Aorta (tissue), 5 donors: ENCODE measurements at places on chromosomes 11 and 22. TPM values are rescaled to one million over a fixed set of nuclear protein-coding genes. Genes with fewer than 3 reads are reported as not detected.

DNA sequence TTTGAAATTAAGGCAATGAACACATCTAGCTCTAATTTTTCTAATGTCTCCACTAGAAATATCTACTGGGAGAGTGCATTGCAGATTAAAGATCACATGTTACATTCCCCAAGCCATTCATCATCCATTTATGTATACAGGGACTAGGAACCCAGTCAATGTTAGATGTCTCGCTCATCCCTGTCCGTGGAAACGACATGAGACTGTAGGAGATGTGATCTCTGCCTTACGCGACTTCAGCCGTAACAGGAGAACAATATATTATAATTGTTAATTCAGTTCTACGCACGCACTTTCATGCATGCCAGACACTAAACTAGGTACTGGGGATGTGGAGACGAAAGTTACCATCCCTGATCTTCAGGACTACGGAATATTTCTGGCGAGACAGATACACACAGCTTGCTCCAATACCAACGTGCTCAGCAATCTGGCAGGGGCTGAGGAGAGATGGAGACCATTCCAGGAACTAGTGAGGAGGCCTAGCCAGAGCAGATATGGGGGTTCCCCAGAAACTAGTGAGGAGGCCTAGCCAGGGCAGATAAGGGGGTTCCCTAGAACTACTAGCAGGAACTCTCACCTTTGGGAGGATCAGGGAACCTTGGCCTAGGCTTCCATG is 706 bp downstream of the DCPS start:
- H3K27me3 ChIP-seq: no peaks in the 10 kb centered on the region
- H3K27ac ChIP-seq: no peak overlapping the region
- DNase-seq: no peak
- no peaks in the 10 kb centered on the region for H3K4me1 ChIP-seq
- no peaks in the 10 kb centered on the region for H3K36me3 ChIP-seq
- peak overlapping the region; percentile 10 for H3K4me3 ChIP-seq

- no peaks in the 10 kb centered on the region for H3K27me3 ChIP-seq
- DNase-seq: peak; percentile 89
- no peak overlapping the region for H3K27ac ChIP-seq
- no peaks in the 10 kb centered on the region for H3K4me1 ChIP-seq
Observed at GRCh38 chr22:23128269-23129108, 13.3 kb downstream of the RSPH14 start.

GRCh38 chr22:21646608-21647590 is 4.8 kb downstream of the SDF2L1 start:
- no peak overlapping the region for H3K4me3 ChIP-seq
- H3K4me1 ChIP-seq: no peaks in the 10 kb centered on the region
- no peaks in the 10 kb centered on the region for H3K27me3 ChIP-seq
- DNase-seq: no peak

DNA sequence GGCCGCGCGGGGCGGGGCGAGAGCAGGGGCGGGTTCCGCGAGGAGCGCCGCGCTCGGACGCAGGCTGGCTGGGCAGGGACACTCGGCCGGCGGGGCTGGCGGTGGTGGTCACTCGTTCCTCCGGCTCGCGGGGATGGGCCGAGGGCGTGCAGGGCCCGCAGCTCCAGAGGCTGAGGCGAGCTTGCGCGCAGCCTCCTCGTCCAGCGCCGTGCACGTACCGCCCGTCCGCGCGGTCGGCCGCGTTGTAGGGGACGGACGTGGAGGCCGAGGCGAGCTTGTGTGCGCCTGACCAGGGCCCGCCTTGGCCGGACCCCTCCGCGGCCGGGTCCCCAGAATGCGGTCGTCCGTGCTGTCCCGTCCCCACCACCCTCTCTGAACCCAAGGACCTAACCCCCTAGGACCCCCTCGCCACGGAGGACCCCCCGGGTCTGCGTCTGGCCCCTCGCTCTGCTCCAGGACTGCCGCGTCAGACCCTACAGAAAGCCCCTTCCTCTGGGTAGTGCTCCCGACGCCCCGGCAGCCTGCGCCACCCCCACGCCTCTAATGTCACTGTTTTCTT is 569 bp upstream of the YPEL1 start:
- no peaks in the 10 kb centered on the region for H3K27me3 ChIP-seq
- peak overlapping the region; percentile 13 for H3K27ac ChIP-seq
- H3K36me3 ChIP-seq: no peaks in the 10 kb centered on the region
- peak overlapping the region; percentile 33 for H3K4me3 ChIP-seq
- DNase-seq: no peak

GRCh38 chr11:92357344-92357743 is 132.7 kb downstream of the FAT3 start:
- no peak overlapping the region for H3K27ac ChIP-seq
- DNase-seq: no peak
- no peaks in the 10 kb centered on the region for H3K4me1 ChIP-seq
- no peak overlapping the region for H3K4me3 ChIP-seq
- no peaks in the 10 kb centered on the region for H3K36me3 ChIP-seq

GRCh38 chr11:73239571-73240189 is 21.6 kb downstream of the P2RY2 start:
- no peak for DNase-seq
- no peaks in the 10 kb centered on the region for H3K4me1 ChIP-seq
- H3K4me3 ChIP-seq: no peak overlapping the region

DNA sequence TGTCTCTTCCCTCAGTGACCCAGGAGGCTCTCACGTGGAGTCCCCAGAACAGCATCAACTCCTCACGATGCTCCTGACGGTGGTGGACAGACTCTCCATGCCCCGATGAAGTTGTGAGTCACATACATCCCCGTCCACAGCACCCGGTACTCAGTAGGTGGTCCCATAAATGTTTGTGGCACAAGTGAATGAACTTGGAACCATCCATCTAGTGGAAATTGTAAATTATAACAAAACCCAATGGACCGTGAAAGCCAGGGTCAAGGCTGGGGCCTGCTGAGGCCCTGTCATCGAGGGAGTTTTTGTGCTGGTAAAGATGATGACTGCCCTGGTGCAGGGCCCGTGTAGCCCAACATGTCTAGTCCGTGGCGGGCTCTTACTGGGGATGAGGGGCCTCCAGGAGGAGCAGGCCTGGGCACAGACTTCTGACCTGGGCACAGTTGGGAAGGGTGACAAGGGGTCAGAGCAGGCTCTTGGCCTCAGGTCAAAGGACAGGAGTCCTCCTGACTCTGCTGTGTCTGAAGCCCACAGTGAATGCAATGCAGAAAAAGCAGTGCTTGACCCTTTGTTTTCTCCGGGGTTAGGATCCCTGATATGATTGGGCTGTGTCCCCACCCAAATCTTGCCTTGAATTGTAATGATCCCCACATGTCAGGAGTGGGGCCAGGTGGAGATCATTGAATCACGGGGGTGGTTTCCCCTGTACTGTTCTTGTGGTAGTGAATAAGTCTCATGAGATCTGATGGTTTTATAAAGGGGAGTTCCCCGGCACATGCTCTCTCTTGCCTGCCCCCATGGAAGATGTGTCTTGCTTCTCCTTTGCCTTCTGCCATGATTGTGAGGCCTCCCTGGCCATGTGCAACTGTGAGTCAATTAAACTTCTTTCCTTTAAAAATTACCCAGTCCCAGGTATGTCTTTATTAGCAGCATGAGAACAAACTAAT is 20.0 kb upstream of the SMIM38 start:
- no peaks in the 10 kb centered on the region for H3K36me3 ChIP-seq
- H3K4me3 ChIP-seq: no peak overlapping the region
- no peak for DNase-seq
- no peaks in the 10 kb centered on the region for H3K27me3 ChIP-seq
- no peaks in the 10 kb centered on the region for H3K4me1 ChIP-seq

DNA sequence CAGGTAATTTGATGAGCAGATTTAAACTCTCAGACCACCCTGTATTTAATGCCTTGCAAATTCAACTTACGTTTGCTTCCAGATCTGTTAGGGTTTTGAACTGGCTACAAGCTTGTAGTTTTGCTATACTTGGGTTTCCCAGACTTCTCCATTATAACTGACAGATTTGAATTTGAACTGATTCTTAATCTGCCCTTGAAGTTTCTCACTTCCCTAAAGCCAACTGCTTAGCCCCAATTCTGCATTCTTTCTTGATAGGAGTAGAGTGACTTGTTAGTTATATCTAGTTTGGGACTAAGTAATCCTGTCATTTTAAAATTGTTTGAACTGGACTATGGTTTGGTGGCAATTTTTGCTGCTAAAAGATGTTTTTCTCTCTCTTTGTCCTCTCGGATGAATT is 9.7 kb downstream of the LAYN start:
- peaks cover 2% of the 10 kb centered on the region for H3K4me1 ChIP-seq
- DNase-seq: no peak
- no peak overlapping the region for H3K4me3 ChIP-seq
- H3K27ac ChIP-seq: no peak overlapping the region

GRCh38 chr11:117882311-117882905 is 6.0 kb upstream of the FXYD6 start:
- no peak overlapping the region for H3K27ac ChIP-seq
- peaks cover 2% of the 10 kb centered on the region for H3K27me3 ChIP-seq
- DNase-seq: no peak
- no peak overlapping the region for H3K4me3 ChIP-seq
- H3K4me1 ChIP-seq: no peaks in the 10 kb centered on the region

DNA sequence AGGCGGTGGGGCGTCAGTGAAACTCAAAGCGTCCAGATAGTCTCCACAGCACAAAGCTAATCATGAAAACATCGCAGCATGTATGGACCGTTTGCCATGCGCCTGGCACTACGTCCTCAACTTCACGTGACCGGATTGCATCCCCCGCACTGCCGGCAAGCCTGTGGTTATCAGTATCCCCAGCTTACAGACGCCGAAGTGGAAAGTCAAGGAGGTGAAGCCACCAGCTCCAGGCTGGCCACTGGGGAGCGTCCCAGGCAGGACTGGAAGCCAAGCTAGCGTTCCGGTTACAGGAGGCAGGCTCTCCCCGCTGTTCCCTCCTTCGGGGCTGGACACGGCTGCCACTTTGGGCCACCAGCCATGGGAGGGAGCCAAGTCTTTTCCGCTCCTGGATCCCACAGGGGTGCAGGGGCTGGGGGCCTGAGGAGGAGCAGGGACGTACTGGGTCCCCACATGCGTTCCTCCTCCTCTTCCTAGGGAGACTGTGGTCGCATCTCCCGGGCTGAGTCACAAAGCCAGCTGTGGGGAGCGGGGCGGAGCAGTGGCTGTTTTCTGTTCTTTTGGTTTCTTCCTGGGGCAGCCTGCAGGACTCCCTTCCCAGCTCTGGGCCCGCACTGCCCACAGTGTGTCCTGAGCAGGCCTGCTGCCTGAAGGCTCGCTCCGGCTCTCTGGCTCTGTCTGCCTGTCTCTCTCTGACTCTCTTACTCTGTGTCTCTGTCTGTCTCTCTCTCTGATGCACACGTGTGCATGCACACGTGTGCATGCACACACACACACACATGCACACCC is 4.3 kb upstream of the OSBPL5 start:
- H3K27me3 ChIP-seq: no peaks in the 10 kb centered on the region
- no peaks in the 10 kb centered on the region for H3K36me3 ChIP-seq
- no peaks in the 10 kb centered on the region for H3K4me1 ChIP-seq
- H3K27ac ChIP-seq: peak overlapping the region; percentile 29
- DNase-seq: peak; percentile 77

DNA sequence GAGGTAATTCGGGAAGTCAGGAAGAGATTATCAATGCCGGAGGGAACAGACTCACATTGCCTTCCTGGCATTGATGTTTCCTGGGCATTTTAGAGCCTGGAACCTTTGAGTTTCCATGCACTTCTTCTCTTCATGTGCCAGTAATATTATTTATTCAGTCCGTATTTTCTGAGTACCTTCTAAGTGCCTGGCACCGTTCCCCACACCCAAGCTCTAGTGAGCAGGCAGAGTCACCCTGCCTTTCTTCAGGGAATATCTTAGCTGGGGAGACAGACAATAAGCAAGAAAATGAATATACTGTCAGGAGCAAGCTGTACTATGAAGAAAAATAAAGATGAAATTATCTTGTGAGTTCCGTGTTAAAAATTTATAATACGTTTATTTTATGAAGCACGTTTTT is 136.2 kb upstream of the SEZ6L start:
- H3K27me3 ChIP-seq: no peaks in the 10 kb centered on the region
- no peak overlapping the region for H3K4me3 ChIP-seq
- no peaks in the 10 kb centered on the region for H3K4me1 ChIP-seq
- no peak overlapping the region for H3K27ac ChIP-seq
- no peaks in the 10 kb centered on the region for H3K36me3 ChIP-seq

- H3K27ac ChIP-seq: no peak overlapping the region
- no peak for DNase-seq
- H3K4me1 ChIP-seq: no peaks in the 10 kb centered on the region
- peaks cover 2% of the 10 kb centered on the region for H3K36me3 ChIP-seq
- H3K27me3 ChIP-seq: no peaks in the 10 kb centered on the region
- no peak overlapping the region for H3K4me3 ChIP-seq
Observed at GRCh38 chr11:66272596-66272995, 4.2 kb downstream of the RAB1B start.

- no peak for DNase-seq
- H3K4me1 ChIP-seq: no peaks in the 10 kb centered on the region
- no peaks in the 10 kb centered on the region for H3K27me3 ChIP-seq
- no peaks in the 10 kb centered on the region for H3K36me3 ChIP-seq
Observed at GRCh38 chr11:2127482-2128129, 11.6 kb downstream of the IGF2 start.

- no peaks in the 10 kb centered on the region for H3K27me3 ChIP-seq
- no peak overlapping the region for H3K27ac ChIP-seq
- no peak overlapping the region for H3K4me3 ChIP-seq
- no peak for DNase-seq
- H3K4me1 ChIP-seq: no peaks in the 10 kb centered on the region
Observed at GRCh38 chr11:57464539-57465181, 4.3 kb downstream of the RTN4RL2 start.

- DNase-seq: no peak
- H3K4me3 ChIP-seq: no peak overlapping the region
- H3K27me3 ChIP-seq: no peaks in the 10 kb centered on the region
Observed at GRCh38 chr11:125773516-125773915, 5.1 kb downstream of the PATE2 start.

GRCh38 chr11:75632450-75632849 is 36.4 kb downstream of the MAP6 start:
- no peak for DNase-seq
- H3K4me3 ChIP-seq: no peak overlapping the region
- no peak overlapping the region for H3K27ac ChIP-seq
- peaks cover 6% of the 10 kb centered on the region for H3K4me1 ChIP-seq
- H3K36me3 ChIP-seq: no peaks in the 10 kb centered on the region
- H3K27me3 ChIP-seq: no peaks in the 10 kb centered on the region

IL18 gene
- polyA plus RNA-seq: 4.1 TPM

MS4A3 gene
- polyA plus RNA-seq: not detected

RIC3 gene
- polyA plus RNA-seq: 2.9 TPM

FGF3 gene
- polyA plus RNA-seq: not detected

LRRC10B gene
- not detected for polyA plus RNA-seq

MGAT3 gene
- 0.26 TPM for polyA plus RNA-seq

C11orf91 gene
- polyA plus RNA-seq: not detected
